ENCODE measurements at places on chromosomes 4 and X. TPM values are rescaled to one million over a fixed set of nuclear protein-coding genes. Genes with fewer than 3 reads are reported as not detected.

The CABS1 gene
- total RNA-seq: not detected

The GATA1 gene
- total RNA-seq: not detected

The RNF212 gene
- total RNA-seq: 0.54 TPM

The RXFP1 gene
- total RNA-seq: not detected

The GPR50 gene
- not detected for total RNA-seq

The STOX2 gene
- 27.3 TPM for total RNA-seq

The UGT2B28 gene
- total RNA-seq: not detected

The ZFP92 gene
- 0.26 TPM for total RNA-seq

The HS3ST1 gene
- 2.8 TPM for total RNA-seq

The MAGEA8 gene
- not detected for total RNA-seq

The SPANXC gene
- not detected for total RNA-seq

The CXCR3 gene
- total RNA-seq: not detected

The AWAT2 gene
- total RNA-seq: 0.43 TPM

The KCNE5 gene
- total RNA-seq: not detected

The MMRN1 gene
- 3,210 TPM for total RNA-seq

The CPZ gene
- total RNA-seq: not detected

The CXCL6 gene
- under 0.01 TPM for total RNA-seq

The ANKRD17 gene
- 49.4 TPM for total RNA-seq

The BCORL1 gene
- 2.0 TPM for total RNA-seq

The SYP gene
- 0.17 TPM for total RNA-seq

The RHOH gene
- total RNA-seq: not detected

The MAGEA11 gene
- total RNA-seq: not detected

The XPNPEP2 gene
- total RNA-seq: not detected

The RHOXF2B gene
- total RNA-seq: not detected

The PAQR3 gene
- 17.7 TPM for total RNA-seq

The WNK3 gene
- 0.26 TPM for total RNA-seq

The RTL9 gene
- not detected for total RNA-seq

The MAGEA4 gene
- not detected for total RNA-seq

Measured in dermis lymphatic vessel endothelial cell (primary cell).